Purkinje cell (primary cell): ENCODE measurements at places on chromosomes 11 and 22. TPM values are rescaled to one million over a fixed set of nuclear protein-coding genes. Genes with fewer than 3 reads are reported as not detected.

Gene MADD
- polyA plus RNA-seq: 7.9 and 10.7 TPM in 2 replicates

Gene INS
- not detected in 2 replicates for polyA plus RNA-seq

Gene SCN3B
- polyA plus RNA-seq: 14.8 and 42.9 TPM in 2 replicates

Gene APOBEC3H
- polyA plus RNA-seq: not detected in 2 replicates

Gene CASP5
- polyA plus RNA-seq: not detected in 2 replicates

Gene NCAM1
- polyA plus RNA-seq: 244 and 334 TPM in 2 replicates

Gene DGAT2
- polyA plus RNA-seq: 3.7 and 4.8 TPM in 2 replicates

Gene MYBPC3
- polyA plus RNA-seq: 0.08 TPM in 1 of 2 replicates, not detected in the other

Gene KREMEN1
- 0.73 and 1.2 TPM in 2 replicates for polyA plus RNA-seq

Gene OAF
- 0.09 TPM in 1 of 2 replicates, not detected in the other for polyA plus RNA-seq

Gene APLNR
- not detected in 2 replicates for polyA plus RNA-seq

Gene C11orf21
- polyA plus RNA-seq: not detected in 2 replicates

Gene PTPN5
- 3.3 and 6.5 TPM in 2 replicates for polyA plus RNA-seq

Gene CASP12
- not detected in 2 replicates for polyA plus RNA-seq

Gene CDON
- 0.55 and 2.4 TPM in 2 replicates for polyA plus RNA-seq

Gene TSPO
- polyA plus RNA-seq: 0.97 and 2.9 TPM in 2 replicates

Gene TRIM44
- polyA plus RNA-seq: 16.8 and 17.9 TPM in 2 replicates

Gene CCDC81
- 3.4 TPM in 1 of 2 replicates, not detected in the other for polyA plus RNA-seq

Gene USP2
- polyA plus RNA-seq: 7.3 and 11.7 TPM in 2 replicates

Gene MPPED2
- 6.8 and 13.2 TPM in 2 replicates for polyA plus RNA-seq

Gene MTFP1
- 1.9 and 5.8 TPM in 2 replicates for polyA plus RNA-seq

Gene PHOX2A
- not detected in 2 replicates for polyA plus RNA-seq

Gene CECR2
- 0.11 and 0.75 TPM in 2 replicates for polyA plus RNA-seq

Gene KCNJ5
- not detected in 2 replicates for polyA plus RNA-seq

Gene LMO2
- polyA plus RNA-seq: 11.4 and 15.8 TPM in 2 replicates

Gene PIK3C2A
- polyA plus RNA-seq: 49.6 and 52.6 TPM in 2 replicates

Gene TSPAN4
- polyA plus RNA-seq: not detected in 2 replicates

Gene PIK3IP1
- polyA plus RNA-seq: 1.6 and 2.7 TPM in 2 replicates

Gene EFCAB6
- polyA plus RNA-seq: 1.3 and 5.9 TPM in 2 replicates

Gene MS4A4A
- not detected in 2 replicates for polyA plus RNA-seq

Gene DCHS1
- 0.12 and 0.34 TPM in 2 replicates for polyA plus RNA-seq

Gene MOV10L1
- polyA plus RNA-seq: 1.6 and 1.9 TPM in 2 replicates

Gene P2RY6
- polyA plus RNA-seq: not detected in 2 replicates

Gene C11orf52
- polyA plus RNA-seq: 1.7 TPM in 1 of 2 replicates, not detected in the other

Gene PHF21B
- polyA plus RNA-seq: 1.8 and 3.3 TPM in 2 replicates

Gene TMEM191B
- polyA plus RNA-seq: 0.69 TPM in 1 of 2 replicates, not detected in the other

Gene MYO7A
- not detected in 2 replicates for polyA plus RNA-seq

Gene PRRG4
- polyA plus RNA-seq: 0.07 and 0.36 TPM in 2 replicates

Gene CTTN
- polyA plus RNA-seq: 26.9 and 34.6 TPM in 2 replicates

Gene SMTN
- 7.3 and 8.9 TPM in 2 replicates for polyA plus RNA-seq

Gene OR8H2
- not detected in 2 replicates for polyA plus RNA-seq

Gene CHADL
- 0.28 and 0.65 TPM in 2 replicates for polyA plus RNA-seq

Gene PGA3
- polyA plus RNA-seq: not detected in 2 replicates

Gene CRYBA4
- polyA plus RNA-seq: not detected in 2 replicates

Gene IGF2
- polyA plus RNA-seq: 0.14 TPM in 1 of 2 replicates, not detected in the other

Gene SPI1
- not detected in 2 replicates for polyA plus RNA-seq

Gene BACE1-AS
- 25.2 and 32.4 TPM in 2 replicates for polyA plus RNA-seq
